ENCODE measurements at places on chromosomes 4 and X.

- no peak for DNase-seq
Measured at GRCh38 chr4:142035566-142035965, 399.2 kb downstream of the IL15 start.

DNA sequence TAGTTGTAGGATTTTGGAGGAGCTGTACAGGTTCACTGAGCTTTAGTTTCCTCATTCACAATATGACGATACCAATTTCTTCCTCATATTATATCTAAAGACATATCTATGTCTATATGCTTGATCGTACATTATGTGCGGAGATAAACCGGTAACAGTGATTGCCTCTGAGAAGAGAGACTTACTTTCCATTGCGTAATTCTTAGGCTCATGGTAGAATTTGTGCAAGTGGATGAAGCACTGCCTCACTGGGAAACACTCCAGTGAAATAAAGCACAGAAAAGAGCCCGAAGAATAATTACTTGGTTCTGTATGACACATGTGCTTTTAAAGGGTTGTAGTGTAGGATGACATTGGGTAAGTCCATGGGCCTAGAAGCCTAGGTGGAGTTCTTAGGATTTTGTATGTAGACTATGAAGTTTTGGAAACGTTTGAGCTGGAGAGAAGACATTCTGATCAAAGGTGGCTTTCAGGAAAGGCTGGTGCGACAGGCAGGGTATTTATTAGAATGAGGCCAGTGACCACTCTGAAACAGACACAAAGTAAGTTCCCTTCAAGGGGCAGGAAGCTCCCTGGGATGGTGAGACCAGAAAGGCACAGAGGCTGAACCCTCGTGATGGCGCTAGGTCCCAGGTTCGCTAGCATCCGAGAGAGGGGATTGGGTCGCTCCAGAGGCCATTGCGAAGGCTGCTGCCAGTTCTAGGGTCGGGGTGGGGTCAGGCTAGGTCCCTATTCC lies 649 bp upstream of the VBP1 start:
- DNase-seq = no peak

DNA sequence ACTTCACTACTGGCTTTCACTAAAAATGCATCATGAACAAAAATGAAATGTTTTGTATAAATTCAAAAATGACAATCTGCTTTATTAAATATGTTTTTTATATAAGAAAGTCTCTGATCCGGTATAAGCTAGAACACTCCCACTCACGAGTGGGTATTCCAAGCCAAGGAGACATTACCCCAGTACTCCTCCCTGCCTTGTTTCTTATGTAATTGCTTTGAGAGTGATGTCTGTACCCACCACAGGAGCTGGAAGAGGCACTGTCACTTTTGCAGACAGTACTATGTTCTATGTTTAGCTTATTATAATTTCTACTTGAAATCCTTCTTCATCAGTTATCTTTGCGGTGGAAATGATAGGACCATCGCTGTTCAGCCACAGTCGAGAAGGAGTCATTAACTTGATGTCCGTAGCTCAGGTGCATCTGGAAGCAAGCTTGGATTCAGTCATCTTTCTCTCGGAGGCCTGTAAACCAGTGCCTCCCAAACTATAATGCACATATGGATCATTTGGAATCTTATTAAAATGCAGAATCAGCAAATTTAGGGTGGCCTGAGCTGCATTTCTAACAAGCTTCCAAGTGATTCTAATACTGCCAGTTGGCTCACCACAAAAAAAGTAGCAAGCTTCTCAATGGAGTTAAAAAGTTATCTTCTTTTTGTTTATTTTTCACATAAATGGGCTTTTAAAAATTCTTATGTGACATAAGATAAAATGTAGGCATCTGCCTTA lies 396.4 kb downstream of the GRIA2 start:
- no peak for DNase-seq

DNA sequence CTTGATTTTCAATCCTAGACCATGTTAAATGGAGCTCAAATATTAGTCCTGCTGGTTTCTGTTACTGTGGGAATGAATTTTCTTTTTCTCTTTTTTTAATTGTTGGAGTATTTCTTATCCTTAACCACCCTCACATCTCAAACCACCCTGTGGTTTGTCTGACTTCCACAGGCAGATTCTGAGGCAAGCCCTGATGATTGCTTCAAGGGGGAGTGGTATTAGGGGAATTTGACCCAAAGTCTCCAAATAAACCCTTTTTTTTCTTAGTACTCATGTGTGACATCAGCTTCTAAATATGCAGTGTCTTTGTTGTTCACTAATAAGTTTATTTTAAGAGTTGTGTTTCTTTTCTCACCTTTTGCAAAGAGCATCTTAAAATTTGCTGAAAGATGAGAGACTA lies 810.3 kb downstream of the IL1RAPL1 start:
- DNase-seq = no peak

- DNase-seq = no peak
Measured at GRCh38 chrX:7076245-7076661, 71.3 kb upstream of the STS start.

GRCh38 chr4:2743518-2744445 lies 12.4 kb downstream of the TNIP2 start:
- DNase-seq = no peak

- DNase-seq = peak; percentile 14
Measured at GRCh38 chr4:119314356-119314755, 7.6 kb downstream of the FABP2 start.

DNA sequence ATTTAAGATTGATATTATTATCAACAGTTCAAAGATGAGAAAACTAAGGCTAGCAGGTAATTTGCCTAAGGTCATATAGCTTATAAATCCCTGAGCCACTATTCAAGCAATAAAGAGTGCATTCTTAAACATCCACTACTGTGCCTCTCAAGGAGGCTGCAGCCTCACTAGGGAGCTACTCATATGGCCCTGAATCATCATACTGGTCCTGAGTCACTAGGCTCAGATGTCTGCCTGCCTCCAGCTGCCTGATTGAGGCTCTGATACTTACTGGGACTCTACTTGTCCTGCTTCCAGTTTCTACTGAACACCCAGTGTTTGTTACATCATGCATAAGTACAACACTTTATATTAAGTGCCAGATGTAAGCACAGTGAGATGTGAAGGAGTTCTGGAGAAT lies 110.7 kb downstream of the AASDH start:
- DNase-seq = no peak

GRCh38 chrX:34467437-34467836 lies 189.6 kb downstream of the TMEM47 start:
- DNase-seq = no peak

GRCh38 chr4:77834403-77834802 lies 15.2 kb upstream of the CNOT6L start:
- no peak for DNase-seq

DNA sequence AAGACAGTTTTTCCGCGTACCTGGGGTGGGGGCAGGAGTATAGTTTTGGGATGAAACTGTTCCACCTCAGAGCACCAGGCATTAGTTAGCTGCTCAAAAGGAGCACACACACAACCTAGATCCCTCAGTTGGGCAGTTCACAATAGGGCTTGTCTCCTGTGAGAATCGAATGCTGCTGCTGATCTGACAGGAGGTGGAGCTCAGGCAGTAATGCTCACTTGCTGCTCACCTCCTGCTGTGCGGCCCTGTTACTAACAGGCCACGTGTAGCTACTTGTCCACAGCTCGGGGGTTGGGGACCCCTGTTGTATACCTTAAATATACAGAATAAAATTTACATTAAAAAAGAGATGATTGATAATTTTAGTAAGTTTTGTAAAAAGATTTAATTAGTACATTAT lies 191.5 kb downstream of the SLC7A11 start:
- no peak for DNase-seq

GRCh38 chr4:60944060-60944459 lies 256.1 kb upstream of the ADGRL3 start:
- DNase-seq = no peak

DNA sequence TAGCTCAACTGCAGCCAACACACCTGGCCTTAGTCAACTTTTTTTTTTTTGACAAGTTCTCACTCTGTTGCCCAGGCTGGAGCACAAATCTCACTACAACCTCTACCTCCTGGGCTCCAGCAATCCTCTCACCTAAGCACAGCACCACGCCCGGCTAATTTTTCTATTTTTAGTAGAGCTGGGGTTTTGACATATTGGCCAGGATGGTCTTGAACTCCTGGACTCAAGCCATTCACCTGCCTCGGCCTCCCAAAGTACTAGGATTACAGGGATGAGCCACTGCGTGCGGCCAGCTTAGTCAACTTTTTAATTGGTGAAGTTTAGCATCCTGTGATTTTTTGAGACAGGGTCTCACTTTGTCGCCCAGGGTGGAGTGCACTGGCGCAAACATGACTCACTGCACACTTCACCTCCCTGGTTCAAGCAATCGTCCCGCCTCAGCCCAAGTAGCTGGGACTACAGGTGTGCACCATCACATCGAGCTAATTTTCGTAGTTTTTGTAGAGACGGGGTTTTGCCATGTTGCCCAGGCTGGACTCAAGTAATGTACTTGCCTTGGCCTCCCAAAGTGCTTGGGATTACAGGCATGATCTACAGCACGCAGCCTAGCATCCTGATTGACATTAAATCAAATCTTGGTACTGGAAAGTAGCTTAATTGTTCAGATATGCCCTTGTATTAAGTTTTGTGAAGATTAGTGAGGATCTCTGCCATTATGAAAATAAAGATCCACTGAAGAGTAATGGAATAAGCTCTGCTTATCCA lies 8.3 kb downstream of the HNRNPDL start:
- no peak for DNase-seq

DNA sequence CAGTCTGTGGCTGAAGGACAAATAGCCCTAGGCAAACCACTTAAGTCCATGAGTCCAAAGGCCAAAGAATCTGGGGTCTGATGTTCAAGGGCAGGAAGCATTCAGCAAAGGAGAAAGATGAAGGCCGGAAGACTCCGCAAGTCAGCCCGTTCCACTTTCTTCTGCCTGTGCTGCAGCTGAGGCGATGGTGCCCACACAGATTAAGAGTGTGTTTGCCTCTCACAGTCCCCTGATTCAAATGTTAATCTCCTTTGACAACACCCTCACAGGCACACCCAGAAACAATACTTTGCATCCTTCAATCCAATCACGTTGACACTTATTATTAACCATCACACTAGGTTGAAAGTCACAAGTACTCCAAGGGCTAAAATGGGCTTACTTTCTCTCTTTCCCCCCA lies 605.4 kb upstream of the GNPDA2 start:
- DNase-seq = no peak

- no peak for DNase-seq
Measured at GRCh38 chrX:1591863-1592469, 562 bp downstream of the AKAP17A start.

DNA sequence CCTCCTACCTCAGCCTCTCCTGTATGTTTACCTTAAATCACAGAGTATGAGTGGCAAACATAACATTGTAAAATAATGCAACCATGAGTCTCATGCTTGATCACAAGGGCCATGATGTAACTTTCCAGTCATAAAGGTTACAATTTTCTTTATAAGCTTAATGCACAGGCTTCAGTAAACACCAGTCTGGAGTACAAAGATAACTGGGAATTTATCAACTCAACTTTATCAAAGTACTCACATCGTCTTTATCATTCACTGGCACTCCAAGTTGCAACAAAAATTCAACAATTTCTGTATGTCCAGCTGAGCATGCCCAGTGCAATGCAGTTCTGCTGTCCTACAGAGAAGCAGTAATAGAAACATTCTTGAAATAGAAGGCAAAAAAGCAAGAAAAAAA lies 2.8 kb downstream of the PSMD10 start:
- no peak for DNase-seq

DNA sequence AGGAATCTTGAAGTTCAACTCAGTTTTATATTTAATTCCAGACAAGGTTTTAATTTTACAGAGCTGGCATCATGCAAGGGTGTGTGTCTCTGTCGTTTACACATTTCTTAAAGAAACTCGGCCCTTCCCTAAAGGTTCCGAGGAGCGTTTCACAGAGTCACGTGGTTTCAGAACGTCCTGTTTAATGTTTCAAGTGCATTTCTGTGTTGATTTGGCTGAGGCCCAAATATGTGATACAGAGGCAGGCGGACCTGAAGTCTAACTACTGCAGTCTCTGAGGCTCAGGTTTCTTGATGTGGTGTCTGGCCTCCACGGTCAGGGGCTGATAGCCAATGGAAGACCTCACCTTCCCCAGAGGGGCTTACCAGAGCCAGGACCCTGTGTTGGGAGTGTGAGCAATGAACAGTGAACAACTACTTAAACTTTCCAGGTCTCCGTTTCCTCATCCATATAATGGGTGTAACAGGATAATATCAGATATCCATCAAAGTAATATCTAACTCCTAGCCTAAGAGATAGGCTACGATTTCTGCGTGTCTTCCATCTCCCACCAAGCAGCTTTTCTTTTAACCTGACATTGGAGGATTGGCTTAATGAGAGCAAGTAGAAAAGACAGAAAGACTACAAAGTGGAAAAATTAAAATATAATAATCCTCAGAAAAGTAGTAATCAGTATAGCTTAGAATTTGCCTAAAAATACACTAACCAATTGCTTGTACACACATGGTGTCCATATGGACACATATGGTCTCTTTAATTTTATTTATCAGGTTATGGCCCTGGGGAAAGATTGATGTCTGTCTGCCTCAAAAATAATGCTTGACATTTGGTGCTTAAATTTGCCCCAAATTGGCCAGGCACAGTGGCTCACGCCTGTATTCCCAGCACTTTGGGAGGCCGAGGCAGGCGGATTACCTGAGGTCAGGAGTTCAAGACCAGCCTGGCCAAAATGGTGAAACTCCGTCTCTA lies 50.0 kb upstream of the TRIM2 start:
- DNase-seq = peak; percentile 62

DNA sequence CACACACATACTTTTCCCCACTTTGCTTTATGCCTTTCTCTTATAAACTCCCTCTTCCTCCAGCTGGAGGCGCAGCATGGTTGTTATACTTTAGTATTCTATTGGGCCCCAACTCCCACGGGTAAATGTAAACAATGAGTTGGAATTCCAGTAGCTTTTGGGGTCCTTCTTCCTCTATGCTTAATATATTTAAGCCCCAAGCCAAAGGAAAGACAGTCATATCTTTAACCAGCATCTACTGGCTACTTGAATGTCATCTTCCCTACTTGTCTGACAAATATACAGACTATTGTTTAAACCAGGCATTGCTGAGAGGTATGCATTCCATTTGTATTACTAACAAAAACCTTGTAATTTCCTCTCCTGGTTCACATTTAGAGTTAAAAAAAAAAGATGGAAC lies 72.9 kb downstream of the WDR19 start:
- DNase-seq = no peak

DNA sequence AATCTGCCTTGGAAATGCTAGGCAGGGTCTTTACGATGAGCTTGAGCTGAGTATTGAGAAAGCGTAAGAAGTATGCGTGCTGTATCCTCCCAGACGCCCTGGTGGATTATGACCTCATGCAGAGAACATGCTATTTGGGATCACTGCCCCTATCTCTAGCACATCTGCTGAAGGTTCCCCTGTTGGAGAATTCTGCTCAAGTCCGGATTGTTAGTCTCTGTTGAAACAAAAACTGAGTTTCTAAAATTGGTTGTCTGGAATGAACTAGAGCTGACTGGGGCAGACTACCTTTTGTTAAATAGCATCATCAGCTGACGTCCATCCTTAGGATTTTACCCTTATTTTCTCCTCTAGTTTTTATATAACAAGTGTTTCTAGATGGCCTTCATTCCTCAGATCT lies 7.5 kb downstream of the FHDC1 start:
- DNase-seq = no peak

All from NCI-H1436 (cell line).